ENCODE measurements at places on chromosomes 1 and 21. TPM values are rescaled to one million over a fixed set of nuclear protein-coding genes. Genes with fewer than 3 reads are reported as not detected.

Gene RPTN
- total RNA-seq: 0.08 TPM

DNA sequence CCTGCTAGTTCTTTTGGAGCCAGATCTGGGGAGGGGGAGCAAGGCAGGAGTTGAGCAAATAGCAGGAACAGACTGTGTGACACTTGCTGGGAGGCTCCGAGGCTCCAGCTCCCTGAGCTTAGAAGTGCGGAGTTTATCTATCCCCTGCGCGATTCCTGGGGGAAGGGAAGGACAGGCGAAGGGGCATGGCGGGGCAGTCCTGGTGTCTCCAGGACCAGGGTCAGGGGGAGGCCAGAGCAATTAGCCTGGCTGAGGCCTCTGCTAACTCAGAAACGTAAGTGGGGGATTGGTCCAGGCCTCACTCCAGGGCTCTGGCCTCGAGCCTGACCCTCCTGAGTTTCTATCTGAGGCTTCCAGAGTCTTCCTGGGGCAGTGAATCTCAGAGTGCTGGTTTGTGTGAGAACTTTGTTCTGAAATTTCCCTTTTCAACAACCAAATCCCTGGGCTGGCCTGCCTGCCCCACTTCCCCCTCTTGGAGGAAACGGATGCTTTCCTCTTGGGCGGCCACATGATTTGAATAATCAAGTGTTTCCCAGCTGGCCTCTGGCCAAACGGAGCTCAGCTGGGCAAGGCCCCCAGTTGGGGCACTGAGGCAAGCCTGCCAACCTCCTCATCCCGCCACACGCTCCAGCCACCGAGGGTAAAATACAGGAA, 15.6 kb downstream of the ALPL start:
- ATAC-seq: no peak

GRCh38 chr1:22329148-22329515, 122.5 kb upstream of the ZBTB40 start:
- ATAC-seq: no peak

Gene ACTL8
- total RNA-seq: 0.20 TPM

Gene CSF3R
- 3.2 TPM for total RNA-seq

DNA sequence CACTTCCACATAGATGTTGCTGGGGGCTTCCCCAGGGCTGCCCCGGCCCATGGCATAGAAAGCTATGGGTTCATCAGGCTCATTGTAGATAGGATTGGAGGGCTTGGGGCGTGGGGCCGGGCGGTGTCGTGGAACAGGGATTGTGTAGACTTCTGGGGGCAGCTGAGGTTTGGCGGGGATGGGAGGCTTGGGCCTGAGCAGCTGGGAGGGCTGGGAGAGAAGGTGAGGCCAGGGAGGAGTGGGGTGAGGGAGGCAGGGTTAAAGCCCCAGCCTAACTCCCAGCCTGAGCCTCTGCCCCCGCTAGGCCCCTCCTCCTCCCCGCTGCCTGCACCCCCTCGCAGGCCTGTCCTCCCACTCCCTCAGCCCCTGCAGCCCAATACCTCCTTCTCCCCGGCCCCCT, 7.4 kb downstream of the SH2D2A start:
- ATAC-seq: no peak

- ATAC-seq: no peak
These were observed 59.6 kb downstream of the CAMK2N1 start for GRCh38 chr1:20426371-20426770.

GRCh38 chr1:40303790-40304189, 13.3 kb downstream of the COL9A2 start:
- no peak for ATAC-seq

- ATAC-seq: no peak
These were observed 17.9 kb downstream of the PLXNA2 start for GRCh38 chr1:208225954-208226937.

DNA sequence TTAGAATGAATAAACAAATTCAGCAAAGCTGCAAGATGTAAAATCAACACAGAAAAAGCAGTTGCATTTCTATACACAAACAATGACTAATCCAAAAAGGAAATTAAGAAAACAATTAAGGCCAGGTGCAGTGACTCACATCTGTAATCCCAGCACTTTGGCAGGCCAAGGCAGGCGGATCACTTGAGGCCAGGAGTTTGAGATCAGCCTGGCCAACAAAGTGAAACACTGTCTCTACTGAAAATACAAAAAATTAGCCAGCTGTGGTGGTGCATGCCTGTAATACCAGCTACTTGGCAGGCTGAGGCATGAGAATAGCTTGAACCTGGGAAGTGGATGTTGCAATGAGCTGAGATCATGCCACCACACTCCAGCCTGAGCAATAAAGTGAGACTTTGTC, 22.3 kb downstream of the THEM4 start:
- ATAC-seq: peak; percentile 72

- ATAC-seq: no peak
These were observed 83.6 kb downstream of the LRRC8D start for GRCh38 chr1:89904219-89904980.

- peak; percentile 48 for ATAC-seq
These were observed 72.3 kb upstream of the ARTN start for GRCh38 chr1:43861337-43861736.

DNA sequence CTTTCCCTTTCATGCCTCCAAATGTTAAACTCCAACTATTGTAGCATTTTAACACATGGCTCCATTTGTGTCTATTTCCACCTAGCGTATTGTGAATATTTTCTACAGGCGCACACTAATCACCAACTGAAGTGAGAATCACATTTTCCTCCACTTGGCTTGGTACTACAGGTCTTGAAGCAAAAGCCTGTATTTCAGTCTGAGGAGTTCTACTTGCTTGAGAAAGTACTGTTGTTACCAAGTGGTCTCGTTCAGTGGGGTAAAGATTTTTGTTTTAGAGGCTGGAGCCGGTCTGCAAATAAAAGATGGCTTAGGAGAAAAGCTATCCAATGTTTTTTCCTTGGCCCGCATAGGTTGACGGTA, 550 bp upstream of the PTBP2 start:
- ATAC-seq: no peak

GRCh38 chr1:32701421-32701911, 1.1 kb downstream of the SYNC start:
- ATAC-seq: peak; percentile 11

DNA sequence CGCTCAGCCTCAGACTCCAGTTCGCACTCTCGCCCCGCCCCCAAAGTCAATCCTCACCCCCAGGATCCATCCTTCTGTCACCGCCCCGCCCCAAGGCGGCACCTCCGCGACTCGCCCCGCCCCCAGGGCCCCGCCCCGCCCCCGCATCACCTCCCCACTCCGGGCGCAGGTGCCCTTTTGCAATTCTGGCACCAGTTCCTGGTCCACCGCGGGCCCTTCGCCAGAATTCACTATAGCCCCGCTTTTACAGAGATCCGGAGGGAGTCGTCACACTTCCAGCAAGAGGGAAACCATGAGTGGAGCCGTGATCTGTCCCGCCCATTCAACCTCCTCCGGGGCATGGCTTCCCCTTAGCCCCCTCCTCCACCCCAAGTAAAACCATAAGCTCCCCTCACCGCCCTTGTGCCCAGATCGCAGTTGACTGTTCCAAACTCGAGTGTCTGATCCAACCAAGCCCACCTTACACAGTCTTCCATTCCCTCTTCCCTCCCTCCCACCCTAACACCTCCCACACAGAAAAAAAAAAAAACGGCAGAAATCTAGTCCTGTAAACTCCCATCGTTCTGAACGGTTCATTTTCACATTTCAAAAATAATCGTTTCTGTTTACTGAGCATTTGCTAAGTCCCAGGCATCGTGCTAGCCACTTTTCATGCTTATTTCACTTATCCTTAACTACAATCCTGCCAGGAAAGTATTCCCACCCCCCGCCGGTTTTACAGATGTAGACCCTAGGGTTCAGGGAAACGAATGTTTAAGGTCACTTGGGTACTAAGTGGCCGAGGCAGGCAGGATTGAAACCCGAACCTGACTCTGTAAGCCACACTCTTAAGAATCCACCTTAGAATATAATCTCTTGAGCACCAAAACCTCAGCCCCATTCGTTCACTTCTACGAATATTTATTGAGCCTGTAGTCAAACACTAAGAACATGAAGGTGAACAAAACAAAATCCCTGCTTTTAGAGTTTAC, 1.3 kb upstream of the DNAJC16 start:
- ATAC-seq: no peak

- ATAC-seq: no peak
These were observed 262.4 kb downstream of the USP25 start for GRCh38 chr21:15992171-15992570.

DNA sequence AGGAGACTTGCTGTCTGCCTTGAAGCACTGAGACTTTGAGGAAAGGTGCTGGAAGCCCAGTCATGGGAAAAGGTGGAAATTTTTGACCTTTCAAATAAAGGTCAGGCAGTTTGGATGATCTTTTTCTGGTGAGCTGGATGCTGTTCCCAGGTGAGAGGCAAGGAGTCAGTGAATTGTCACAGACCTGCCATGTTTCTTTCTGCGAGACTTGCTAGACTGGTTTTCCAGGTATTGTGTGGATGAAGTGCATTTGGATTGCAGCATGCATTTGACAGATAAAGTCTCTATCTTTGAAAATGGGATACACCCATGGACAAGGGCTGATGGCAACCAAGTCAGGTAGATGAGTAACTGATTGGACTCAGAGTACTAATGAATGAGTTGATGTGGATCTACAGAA, 65.7 kb upstream of the NHLH2 start:
- ATAC-seq: peak; percentile 80

GRCh38 chr1:80274256-80274655, 1267.7 kb upstream of the ADGRL4 start:
- ATAC-seq: no peak

Gene UQCRH
- total RNA-seq: 291 TPM

DNA sequence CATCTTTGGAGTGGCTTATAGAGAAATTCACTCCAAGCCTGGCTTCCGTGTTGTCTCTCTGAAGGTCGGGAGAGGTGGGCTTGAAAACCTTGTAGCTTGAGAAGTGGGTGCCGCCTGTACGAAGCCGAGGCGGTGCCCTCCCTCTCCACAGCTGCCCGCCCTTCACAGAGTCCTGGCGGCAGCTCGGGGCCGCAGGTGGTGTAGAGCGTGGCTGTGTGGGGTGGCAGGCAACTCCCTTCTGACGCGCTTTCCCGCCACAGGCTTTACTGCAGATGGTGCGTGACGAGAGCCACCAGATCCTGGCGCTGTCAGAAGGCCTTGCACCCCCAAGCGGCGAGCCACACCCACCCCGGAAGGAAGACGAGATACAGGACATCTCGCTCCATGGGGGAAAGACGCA, 33.1 kb upstream of the DIP2A start:
- ATAC-seq: no peak

- no peak for ATAC-seq
These were observed 1.7 kb downstream of the PATJ start for GRCh38 chr1:61743716-61744580.

Gene PROX1
- total RNA-seq: 0.88 TPM

Gene VASH2
- total RNA-seq: 0.36 TPM

Gene DNM3
- total RNA-seq: 1.6 TPM

DNA sequence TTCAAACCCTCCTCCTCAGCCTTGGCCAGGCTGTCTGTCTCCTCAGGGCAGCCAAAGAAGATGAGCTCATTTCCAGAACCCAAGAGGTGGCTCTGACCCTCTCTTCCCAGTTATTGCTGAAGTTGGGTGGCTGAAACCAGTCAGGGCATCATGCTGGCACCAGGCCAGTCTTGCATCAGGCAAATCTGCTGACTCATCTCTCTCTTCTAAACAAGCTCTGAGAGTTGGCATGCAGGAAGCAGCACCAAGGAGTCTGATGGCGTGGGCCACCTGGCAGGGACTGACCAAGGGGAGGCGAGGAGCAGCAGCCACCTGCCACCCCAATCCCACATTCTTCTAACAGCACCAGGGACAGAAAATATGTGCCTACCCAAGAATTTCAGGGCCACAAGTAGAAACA, 104.8 kb upstream of the ATP1A1 start:
- peak; percentile 70 for ATAC-seq

Gene SLAMF6
- 0.28 TPM for total RNA-seq

Gene KRTAP19-3
- not detected for total RNA-seq

GRCh38 chr1:85571828-85572227, 8.7 kb upstream of the CCN1 start:
- ATAC-seq: peak; percentile 84

DNA sequence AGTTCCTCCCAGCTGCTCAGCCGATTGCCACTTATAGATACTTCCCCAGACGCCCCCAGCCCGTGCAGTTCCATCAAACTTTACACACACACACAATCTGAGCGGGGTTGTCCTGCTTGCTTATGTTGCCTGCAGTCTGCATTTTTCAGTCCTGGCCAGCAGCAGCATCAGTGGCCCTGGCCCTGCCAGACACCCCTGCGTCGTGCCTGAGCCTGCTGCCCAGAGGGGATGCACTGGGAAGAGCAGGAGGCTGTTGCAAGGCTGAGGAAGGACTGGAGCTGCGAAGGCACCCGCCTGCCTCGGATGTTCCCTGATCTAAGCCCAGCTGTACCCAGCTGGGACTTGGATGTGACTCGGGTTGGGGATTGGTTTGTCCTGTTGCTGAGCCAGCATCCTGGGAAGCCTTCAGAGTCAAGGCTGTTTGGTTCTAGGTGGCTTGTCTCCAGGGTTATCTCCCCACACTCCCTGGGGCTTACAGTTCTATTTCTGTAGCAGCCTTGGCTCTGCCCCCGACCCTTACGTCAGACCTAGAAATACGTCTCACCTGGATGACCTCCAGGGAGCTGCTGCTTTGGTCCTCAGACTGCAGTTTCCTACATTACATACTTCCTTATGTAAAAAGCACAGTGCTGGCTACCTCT, 42.3 kb downstream of the MAN1C1 start:
- peak; percentile 8 for ATAC-seq

GRCh38 chr1:55669293-55669692, 454.1 kb upstream of the USP24 start:
- ATAC-seq: no peak

Gene CD1E
- not detected for total RNA-seq

GRCh38 chr1:229156872-229157271, 114.0 kb upstream of the RAB4A start:
- no peak for ATAC-seq

DNA sequence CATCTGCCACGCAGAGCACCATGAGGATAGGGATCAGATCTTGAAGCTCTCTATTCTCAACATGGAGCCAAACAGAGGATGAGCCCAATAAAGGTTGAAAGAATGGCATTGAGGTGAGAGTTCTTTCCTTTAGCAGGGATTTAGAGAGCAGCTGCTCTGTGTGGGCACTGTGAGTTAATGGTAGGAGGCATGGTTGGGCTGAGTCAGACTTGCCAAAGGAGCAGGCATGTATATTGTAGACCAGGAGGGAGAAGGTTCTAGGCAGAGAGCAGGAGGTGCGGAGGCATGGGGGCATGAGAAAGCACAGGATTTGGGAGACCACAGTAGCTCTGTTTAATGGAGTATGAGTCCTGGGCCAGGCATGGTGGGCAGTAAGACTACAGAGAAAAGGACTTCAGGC, 32.0 kb downstream of the TMEM53 start:
- ATAC-seq: no peak

DNA sequence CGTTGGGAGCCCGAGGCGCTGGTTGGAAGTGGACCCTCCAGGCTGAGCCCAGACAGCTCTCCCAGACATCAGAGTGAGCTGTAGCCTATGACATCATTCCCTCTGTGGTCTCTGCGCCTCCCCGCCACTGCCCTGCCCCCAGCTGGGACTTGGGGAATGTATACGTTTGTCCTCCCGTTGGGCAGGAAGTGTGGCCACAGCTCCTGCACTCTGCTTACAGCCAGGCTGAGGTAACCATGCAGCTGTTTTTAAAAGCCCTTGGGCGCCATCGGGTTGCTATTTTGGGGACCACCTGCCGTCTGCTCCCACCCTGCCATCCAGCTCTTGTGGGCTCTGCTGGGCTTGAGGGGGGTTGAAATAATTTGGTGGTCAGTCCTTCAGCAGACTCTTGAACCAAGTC, 7.8 kb downstream of the VASH2 start:
- ATAC-seq: no peak

GRCh38 chr1:113991467-113991997, 12.3 kb downstream of the OLFML3 start:
- ATAC-seq: no peak

GRCh38 chr1:159946242-159947187, 1.1 kb upstream of the IGSF9 start:
- ATAC-seq: peak; percentile 1
